Peyer's patch (tissue), 4 donors: ENCODE measurements at places on chromosomes 1 and 21.

DNA sequence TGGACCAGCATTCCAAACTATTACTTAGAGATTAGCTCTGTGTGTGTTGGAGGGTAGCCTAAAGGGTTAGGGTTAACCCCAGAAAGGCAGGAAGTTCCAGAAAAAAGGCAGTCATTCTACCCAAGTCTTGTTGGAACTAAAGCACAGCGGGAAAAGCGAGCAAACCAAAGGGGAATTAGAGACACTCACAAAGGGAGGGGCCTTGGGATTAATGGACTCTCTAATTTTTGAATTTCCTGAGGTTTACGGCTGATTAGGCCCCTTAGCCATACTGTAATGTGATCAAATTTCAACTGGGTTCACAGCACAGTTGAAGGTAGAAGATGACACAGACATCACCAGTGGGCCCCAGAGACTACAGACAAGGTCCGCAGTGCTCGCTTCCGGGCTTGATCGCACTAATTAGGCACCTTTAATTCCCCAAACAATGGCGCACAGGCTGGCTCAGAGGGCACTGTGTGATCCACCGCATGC is 28.3 kb downstream of the CAPZB start:
- no peak for DNase-seq

DNA sequence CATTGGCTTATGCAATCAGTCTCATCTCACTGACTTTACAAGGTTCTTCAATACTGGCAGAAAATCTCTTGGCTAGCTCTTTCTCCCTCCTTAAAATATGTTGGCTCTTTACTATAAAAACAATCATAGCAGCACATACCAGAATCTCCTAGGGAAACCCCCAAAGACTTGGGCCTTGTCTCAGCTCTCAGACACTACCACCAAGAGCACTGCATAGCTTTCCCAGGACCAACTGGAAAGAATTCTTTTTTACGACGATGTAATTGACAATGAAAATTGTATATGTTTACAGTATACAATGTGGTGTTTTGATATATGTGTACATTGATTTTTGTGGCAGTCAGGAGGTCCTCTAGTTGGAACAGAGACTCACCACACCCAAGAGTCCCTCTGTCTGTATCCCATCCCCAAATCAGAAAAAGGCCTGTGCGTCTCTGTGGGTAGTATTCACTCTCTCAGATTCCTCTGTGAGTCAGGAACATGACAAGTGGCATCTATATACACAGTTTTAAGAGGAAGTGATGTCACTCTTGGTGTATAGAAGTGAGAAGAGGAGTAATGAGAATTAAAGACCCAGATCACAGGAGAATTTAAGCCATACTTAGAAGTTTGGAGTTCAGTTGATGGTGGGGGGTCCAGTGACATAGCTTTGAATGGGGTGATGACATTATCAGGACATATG is 21.1 kb downstream of the SMAP2 start:
- no peak for DNase-seq

- no peak for DNase-seq
Observed at GRCh38 chr1:153293480-153293775, 19.3 kb downstream of the PGLYRP3 start.

DNA sequence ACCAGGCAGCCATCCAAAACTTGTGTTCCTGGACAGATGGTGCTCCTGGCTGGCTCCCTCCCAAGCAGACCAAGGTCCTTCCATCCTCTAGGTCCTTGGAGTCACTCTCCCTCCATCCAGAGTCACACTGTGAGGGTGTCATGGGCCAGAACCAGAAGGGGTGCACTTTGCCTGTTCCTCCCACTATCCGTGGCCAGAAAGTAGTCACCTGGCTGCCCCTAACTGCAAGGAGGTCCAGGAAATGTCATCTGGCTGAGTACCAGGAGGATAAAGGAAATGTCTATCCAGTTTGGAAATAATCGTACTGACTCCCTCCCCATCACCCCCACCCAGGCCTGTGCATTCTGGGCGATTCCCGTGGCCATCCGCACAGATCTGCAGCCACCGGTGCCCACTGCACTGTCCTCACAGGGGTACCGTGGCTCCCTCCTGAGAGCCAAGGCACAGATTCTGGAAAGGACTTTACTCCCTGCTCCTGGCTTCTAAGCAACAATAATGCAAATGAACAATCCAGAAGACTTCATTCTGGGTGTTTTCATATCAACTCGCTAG is 253.2 kb downstream of the NPHP4 start:
- DNase-seq: peak; percentile 32

GRCh38 chr1:28926629-28927265 is 12.4 kb downstream of the EPB41 start:
- DNase-seq: peak; percentile 53

DNA sequence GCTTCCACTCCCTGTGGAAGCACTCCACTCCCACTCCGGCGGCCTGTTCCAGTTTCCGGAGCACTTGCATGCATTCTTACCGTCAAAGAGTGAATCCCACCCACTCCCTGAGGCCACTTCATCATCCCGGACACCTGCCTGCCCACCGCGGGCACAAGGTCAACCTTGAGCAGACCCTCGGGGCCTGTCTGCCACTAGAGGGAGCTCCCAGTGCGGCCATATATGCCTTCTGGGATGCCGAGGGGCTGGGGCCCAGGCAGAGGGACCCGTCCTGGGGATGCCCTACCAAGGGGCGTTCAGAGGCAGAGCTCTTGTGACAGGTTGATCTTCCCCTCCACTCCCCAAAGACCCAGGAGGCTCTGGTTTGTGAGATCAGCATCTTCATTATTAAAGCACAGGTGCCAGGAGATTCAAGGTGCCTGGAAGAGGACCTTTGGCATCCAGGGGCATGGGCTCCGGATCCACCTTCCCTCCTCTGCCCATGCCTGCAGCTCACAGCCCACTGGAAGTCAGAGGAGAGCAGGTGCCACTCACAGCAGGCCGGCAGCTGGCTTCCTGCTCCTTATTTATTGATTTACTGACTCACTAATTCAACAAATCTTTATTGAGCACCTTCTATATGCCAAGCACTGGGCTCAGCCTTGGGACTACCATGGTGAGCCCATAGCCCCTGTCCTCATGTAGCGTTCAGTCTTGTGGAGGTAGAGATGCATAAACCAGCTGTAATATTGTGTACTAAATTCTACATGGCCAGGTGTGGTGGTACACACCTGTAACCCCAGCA is 47.3 kb downstream of the UBIAD1 start:
- peak; percentile 51 for DNase-seq
